Amniotic epithelial cell (primary cell): ENCODE measurements at places on chromosomes 5 and 9.
A peak's percentile ranks its signal among the peaks of the same experiment; 100 is the strongest.

GRCh38 chr9:107918749-107919148, 429.2 kb upstream of the KLF4 start:
- no peak for DNase-seq

- DNase-seq: no peak
These were observed 25.9 kb downstream of the NDFIP1 start for GRCh38 chr5:142134331-142135010.

DNA sequence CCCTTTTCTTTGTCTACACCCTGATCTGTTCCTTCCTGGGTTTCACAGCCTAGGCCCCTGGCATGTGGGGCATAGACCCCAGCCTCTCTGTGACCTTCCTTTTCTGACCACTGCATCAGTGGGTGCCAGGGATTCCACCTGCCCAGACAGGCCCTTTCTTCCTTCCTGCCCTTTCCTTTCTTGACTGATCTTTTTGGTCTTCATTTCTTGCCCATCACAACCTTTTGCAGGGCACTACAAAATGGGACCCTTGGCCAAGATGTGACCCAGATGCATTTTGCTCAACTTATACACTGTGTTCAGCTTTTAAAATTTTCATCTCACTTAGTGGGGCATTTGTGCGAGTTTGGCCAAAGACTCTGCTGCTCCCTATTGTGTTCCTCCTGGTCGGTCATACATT, 73.2 kb upstream of the TNFAIP8 start:
- DNase-seq: no peak

GRCh38 chr5:151449839-151450238, 2.4 kb downstream of the SLC36A1 start:
- DNase-seq: no peak

DNA sequence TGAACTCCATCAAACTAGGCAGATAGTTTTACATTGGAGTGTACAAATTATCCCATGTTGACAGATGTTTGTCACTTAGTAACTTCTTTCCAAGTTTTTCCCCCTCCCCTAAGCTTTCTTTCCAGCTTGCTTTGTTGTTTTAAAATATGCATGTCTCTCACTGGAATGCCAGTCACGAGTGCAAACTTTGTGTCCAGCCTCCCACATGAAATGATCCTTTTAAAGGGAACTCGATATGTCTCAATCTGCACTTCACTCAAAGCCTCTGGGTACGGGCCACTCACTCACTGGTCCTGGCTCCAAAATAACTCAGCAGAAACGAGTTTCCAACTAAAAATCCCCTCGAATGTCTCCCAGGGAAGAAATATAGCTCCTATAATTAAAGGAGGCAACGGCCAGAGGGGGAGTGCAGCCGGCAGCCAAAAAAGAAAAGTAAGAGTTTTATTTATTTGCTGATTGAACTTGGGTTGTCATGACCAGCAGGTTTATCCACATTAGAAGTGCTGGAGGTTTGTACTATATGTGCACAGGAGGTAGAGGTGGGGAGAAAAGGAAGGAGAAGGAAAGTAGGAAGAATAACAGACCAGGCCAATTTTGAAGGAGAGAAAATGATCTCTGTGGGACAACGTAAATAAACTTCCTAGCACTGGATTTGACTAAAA, 17.5 kb downstream of the NR2F1 start:
- DNase-seq: no peak

GRCh38 chr5:83776437-83777031, 55.9 kb upstream of the HAPLN1 start:
- DNase-seq: no peak

- DNase-seq: peak; percentile 71
These were observed 153.6 kb downstream of the SNX18 start for GRCh38 chr5:54671111-54671531.

DNA sequence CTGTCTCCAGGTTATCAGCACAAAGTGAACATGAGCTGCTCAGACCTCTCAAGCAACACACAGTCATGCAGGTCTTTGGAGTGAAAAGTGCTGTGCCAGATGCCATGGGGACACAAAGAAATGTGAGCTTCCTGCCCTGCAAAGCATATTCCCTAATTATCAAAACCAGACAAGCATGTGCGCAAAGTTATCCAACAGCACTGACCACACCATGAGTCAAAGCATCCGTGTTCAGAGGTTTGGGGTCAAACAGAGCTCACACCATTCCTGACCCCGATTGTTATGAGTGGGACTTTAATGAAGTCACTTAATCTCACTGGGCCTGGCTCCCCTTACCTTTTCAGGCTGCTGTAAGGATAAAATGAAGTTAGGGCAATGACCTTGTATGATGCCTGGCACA, 138.5 kb downstream of the SLIT3 start:
- peak; percentile 78 for DNase-seq

DNA sequence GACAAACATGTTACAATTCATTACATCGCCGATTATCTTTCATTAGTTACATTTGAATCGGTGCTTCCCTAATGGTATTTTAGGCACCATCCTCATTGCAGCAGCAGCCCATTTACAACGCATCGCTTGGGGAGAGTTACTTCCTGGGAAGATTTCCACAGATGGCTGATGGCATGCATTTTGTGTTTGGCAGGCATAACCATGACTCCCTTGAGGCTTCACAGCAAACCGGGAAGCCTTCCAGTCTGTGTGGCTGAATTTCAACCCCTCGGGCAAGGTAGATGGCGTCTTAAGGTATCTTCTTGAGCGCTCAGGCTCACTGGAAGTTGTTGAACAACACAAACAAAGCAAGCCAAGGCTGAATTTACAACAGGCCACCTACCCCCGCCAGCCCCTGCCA, 1.6 kb upstream of the DNAH5 start:
- DNase-seq: no peak

DNA sequence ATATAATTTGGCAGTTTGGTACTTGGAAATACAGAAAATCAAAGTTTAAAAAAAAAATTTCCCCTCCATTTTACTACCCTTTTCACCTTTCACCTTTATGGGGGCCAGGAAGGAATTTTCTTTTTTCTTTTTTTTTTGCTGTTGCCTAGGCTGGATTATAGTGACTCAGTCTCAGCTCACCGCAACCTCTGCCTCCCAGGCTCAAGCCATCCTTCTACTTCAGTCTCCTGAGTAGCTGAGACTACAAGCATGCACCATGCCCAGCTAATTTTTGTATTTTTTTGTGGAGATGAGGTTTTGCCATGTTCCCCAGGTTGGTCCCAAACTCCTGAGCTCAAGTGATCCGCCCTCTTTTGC, 9.1 kb downstream of the CHMP5 start:
- peak; percentile 65 for DNase-seq

GRCh38 chr5:15717001-15717400, 217.0 kb downstream of the FBXL7 start:
- peak; percentile 57 for DNase-seq

DNA sequence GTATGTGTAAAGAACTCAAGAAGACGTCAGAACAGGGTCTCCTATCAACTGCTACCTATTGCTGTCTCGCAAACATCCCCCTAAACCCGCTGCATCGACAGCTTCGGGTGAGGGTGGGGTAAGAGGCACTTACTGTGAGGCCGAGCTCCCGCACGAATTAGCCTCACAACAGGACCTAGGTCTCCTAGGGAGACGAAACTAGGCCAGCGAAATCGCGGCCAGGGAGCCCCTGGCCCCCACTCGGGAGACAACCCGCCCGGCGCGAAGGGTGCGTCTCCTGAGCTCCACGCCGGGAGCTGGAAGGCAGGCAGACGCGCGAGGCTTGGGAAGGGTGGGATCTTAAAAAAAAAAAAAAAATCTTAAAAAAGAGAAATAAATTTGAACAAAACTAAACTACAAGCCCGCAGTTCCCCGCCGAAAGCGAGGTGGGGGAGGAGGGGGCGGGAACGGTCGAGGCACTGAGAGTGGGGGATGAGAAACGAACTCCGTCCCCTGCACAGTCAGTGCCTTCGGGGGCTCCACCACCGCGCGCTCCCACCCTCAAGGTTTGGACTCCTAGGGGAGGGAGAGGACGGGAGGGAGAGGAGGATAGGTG, 33.0 kb upstream of the NFIB start:
- no peak for DNase-seq

DNA sequence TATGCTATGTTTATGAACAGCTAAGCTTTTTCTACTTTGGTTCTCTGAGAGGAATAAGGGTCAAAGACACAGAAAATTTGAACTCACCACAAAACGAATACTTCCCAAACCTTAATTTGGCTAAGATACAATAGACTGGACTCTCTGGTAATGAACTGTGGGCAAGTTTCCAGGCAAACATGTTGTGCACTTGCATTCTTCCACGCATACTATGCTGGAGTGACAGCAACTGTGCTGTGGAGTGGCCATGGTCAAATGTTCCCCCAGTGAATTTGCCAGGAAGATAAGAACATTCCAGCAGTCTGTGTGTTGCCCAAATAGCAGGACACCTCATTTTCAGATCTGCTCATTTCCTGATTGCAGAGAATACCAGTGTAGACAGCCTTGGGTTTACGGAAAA, 275.3 kb upstream of the IL12B start:
- peak; percentile 37 for DNase-seq

- no peak for DNase-seq
These were observed 169.0 kb downstream of the DOCK2 start for GRCh38 chr5:169805937-169806700.

DNA sequence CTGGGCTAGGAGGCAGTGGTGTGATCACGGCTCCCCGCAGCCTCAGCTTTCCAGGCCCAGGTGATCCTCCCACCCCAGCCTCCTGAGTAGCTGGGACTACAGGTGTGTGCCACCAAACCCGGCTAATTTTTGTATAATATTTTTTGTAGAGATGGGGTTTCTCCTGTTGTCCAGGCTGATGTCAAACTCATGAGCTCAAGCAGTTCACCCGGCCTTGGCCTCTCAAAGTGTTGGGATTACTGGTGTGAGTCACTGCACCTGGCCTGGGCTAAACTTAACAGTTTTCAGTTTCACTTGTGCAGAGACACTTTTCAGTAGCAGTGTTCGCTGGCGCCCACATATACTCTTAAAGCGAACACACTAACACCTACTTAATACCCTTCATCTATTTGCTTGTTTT, 205.6 kb upstream of the ZNF608 start:
- peak; percentile 67 for DNase-seq

DNA sequence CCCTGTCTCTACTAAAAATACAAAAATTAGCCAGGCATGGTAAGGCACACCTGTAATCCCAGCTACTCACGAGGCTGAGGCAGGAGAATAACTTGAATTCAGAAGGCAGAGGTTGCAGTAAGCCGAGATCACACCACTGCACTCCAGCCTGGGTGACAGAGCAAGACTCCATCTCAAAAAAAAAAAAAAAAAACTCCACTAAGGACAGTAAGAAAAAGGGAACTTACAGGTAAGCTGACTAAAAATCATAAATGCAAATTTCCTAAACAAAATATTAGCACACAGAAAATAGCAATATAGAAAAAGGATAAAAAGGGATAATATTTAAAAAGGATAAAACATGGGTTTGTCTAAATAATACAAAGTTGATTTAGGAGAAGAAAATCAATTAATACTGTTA, 27.9 kb upstream of the HNRNPA0 start:
- no peak for DNase-seq

GRCh38 chr5:937151-937924, 44.7 kb downstream of the TRIP13 start:
- no peak for DNase-seq

- DNase-seq: no peak
These were observed 200.1 kb upstream of the DAB2 start for GRCh38 chr5:39624890-39625289.
